ENCODE measurements at places on chromosomes 7 and 10. TPM values are rescaled to one million over a fixed set of nuclear protein-coding genes. Genes with fewer than 3 reads are reported as not detected.

Gene MIOS
- 28.8 TPM for polyA plus RNA-seq

Gene AFAP1L2
- 2.8 TPM for polyA plus RNA-seq

GRCh38 chr10:124745252-124745651 lies 1.1 kb upstream of the FAM53B start:
- H3K4me3 ChIP-seq: no peak overlapping the region
- peaks cover 30% of the 10 kb centered on the region for H3K4me1 ChIP-seq
- H3K27ac ChIP-seq: no peak overlapping the region
- H3K36me3 ChIP-seq: peaks cover 17% of the 10 kb centered on the region
- no peak for DNase-seq

GRCh38 chr10:48926764-48927540 lies 12.7 kb downstream of the LRRC18 start:
- no peaks in the 10 kb centered on the region for H3K36me3 ChIP-seq
- no peak overlapping the region for H3K27ac ChIP-seq
- no peak overlapping the region for H3K4me3 ChIP-seq
- no peak for DNase-seq

DNA sequence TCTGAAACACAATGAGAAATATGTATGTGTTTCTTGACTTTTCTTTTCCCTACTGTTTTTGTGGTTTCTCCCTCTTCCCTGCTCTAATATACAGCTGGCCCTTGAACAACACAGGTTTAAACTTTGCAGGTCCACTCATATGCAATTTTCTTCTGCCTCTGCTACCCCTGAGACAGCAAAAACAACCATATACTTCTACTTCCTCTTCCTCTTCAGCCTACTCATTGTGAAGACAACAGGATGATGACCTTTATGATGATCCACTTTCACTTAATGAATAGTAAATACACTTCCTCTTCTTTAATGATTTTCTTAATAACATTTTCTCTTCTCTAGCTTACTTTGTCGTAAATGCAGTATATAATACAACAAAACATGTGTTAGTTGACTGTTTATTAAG lies 35.0 kb upstream of the DGKB start:
- no peaks in the 10 kb centered on the region for H3K4me1 ChIP-seq
- no peak overlapping the region for H3K4me3 ChIP-seq
- no peaks in the 10 kb centered on the region for H3K27me3 ChIP-seq
- no peaks in the 10 kb centered on the region for H3K36me3 ChIP-seq
- no peak for DNase-seq

DNA sequence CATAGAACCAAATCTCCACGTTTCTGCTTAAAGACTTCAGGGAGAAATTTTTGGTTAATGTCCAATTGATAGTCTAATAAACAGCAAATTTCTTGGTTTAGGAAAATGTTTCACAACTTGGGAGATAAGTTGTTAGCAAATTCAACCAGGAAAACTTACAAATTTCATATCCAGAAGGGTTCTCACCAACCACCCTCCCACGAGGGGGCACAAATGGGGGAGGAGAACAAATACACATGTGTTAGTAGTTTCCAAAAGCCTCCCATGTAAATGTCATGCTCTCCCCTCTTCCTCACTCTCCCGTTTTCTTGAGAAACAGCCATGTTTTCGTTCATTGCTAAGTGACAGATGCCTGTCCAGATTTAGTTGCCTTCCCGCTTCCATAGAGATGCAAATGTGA lies 10.5 kb downstream of the DOCK4 start:
- H3K4me3 ChIP-seq: no peak overlapping the region
- H3K4me1 ChIP-seq: peaks cover 11% of the 10 kb centered on the region
- H3K36me3 ChIP-seq: no peaks in the 10 kb centered on the region

- no peaks in the 10 kb centered on the region for H3K4me1 ChIP-seq
- H3K4me3 ChIP-seq: no peak overlapping the region
- DNase-seq: no peak
These were observed 56.8 kb downstream of the ZRANB1 start for GRCh38 chr10:124998624-124999291.

GRCh38 chr10:59631882-59632807 lies 77.5 kb downstream of the SLC16A9 start:
- no peaks in the 10 kb centered on the region for H3K27me3 ChIP-seq
- no peaks in the 10 kb centered on the region for H3K36me3 ChIP-seq

DNA sequence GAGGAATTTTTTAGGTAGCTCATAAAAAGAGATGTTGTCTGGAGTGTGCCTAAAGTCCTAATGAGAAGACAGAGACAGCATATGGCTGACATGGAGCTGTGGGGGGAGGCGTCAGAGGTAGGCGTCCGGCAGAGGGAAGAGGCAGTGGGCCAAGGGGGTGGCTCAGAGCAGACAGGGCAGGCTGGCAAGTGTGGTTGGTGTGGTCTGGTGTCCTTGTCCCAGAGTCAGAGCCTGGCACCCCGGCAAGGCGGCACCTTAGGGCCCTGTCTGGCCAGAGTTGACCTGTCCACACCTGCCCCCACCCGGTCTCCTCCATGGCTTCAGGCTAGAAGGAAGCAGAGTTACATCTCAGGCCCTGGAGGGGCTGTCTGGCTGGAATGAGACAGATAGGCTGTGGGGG lies 220.3 kb upstream of the ZNF32 start:
- H3K4me3 ChIP-seq: no peak overlapping the region
- peak overlapping the region; percentile 76 for H3K27ac ChIP-seq
- no peak for DNase-seq
- H3K36me3 ChIP-seq: no peaks in the 10 kb centered on the region

Data from heart left ventricle (tissue), 16 donors.